HL-60 (cell line): ENCODE measurements at places on chromosomes 11 and 22.

DNA sequence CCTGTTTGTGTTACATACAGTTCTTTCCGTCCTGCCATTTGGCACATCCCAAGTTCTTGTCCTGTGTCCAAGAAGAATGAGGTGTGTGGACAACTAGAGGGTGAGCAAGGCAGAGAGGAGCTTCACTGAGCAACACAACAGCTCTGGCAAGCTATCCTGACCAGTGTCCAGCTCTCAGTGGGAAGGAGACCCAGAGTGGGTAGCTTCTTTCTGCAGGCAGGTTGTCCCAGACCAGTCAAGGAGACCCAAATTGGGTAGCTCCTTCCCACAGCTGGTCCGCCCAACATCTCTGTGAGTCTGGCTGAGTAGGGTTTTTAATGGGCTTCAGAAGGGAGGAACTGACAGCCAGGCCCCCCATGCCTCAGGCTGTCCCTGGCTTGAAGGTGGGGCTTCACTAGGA, 35.2 kb upstream of the EXPH5 start:
- no peak for DNase-seq

GRCh38 chr11:8959546-8960166, 4.6 kb downstream of the TMEM9B start:
- DNase-seq, result peak; percentile 47

DNA sequence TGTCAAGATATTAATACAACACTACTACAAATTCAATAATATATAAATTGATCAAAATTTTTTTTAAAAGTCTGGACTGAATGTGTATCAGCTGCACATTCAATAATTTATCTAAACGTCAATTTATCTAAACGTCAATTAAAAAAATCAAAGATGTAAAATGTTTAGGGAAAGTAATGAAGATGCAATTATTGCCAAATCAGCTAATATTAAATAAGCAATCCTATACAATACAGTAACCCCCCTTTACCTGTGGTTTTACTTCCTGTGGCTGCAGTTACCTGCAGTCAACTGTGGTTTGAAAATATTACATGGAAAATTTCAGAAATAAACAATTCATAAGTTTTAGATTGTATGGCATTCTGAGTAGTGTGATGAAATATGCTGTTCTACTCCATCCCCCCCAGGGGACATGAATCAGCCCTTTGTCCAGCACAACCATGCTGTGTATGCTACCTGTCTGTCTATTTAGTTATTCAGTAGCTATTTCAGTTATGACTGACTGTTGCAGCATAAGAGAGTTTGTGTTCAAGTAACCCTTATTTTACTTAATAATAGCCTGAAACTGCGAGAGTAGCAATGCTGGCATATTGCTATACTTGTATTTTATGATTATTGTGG, 72.2 kb downstream of the CWF19L2 start:
- DNase-seq, result no peak

GRCh38 chr11:34160049-34160721, 54.8 kb downstream of the NAT10 start:
- DNase-seq, result no peak

- no peak for DNase-seq
Observed at GRCh38 chr11:34827228-34827627, 89.0 kb downstream of the APIP start.

- no peak for DNase-seq
Observed at GRCh38 chr11:11552529-11553087, 69.2 kb downstream of the GALNT18 start.

DNA sequence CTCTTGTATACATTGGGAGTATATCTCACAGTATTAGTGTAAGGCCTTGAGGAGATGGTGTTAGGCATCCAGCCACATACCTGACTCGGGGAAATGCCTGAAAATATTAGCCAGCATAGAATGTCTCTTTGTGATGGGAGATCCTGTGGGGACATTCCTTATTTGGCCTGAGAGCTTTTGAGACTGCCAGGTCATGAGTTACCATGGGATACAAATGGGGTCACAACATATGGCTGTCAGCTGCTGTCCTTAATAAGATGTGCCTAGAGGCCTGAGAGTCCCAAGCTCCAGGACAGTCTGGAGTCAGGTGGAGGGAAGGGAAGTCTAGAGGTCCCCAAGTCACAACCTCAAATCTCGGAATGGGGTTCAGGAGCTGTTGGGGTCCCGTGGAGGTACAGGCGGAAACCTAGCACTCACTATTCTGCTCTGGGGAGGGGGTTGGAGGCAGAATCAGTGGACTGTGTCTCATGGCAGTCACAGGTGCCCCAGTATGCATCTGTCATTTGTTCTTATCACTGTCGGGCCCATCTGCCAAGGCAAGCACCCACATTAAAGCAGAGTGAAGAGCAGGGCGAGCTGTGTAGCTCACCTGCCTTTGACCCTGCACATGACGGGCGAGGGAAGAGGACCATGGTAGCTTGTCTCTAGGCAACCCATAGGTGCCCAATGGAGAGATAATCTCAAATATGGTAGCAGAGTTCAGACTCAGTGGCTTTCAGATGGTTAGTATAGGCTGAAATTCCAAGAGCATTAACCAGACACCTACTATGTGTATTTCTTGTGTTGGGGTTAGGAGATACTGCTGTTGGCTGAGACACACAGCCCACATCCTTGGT, 29.9 kb downstream of the KCNQ1OT1 start:
- no peak for DNase-seq

GRCh38 chr11:132969892-132970291, 562.4 kb downstream of the OPCML start:
- DNase-seq, result no peak

- DNase-seq, result no peak
Observed at GRCh38 chr22:28922540-28923244, 39.3 kb downstream of the ZNRF3 start.

GRCh38 chr11:2580571-2581001, 119.2 kb downstream of the KCNQ1OT1 start:
- no peak for DNase-seq

DNA sequence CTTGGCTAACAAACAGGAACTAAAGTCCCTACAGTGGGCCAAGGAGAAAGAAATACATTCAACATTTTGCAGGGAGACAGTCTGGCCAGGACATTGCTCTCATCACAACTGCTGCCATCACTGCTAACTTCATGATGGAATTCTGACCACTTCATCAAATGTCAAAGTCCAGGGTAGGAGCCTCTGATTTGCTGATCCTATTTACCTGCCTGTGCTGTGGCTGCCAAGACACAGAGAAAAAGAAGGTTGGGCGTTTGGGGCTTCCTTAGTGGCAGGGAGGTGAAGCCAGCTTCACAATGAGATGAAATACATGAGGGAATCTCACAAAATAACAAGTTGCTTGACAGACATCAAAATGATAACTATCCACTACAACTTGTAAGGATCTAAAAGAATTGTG, 343.9 kb upstream of the CADM1 start:
- DNase-seq, result no peak

GRCh38 chr22:24819911-24820461, 14.0 kb downstream of the SGSM1 start:
- DNase-seq, result no peak

DNA sequence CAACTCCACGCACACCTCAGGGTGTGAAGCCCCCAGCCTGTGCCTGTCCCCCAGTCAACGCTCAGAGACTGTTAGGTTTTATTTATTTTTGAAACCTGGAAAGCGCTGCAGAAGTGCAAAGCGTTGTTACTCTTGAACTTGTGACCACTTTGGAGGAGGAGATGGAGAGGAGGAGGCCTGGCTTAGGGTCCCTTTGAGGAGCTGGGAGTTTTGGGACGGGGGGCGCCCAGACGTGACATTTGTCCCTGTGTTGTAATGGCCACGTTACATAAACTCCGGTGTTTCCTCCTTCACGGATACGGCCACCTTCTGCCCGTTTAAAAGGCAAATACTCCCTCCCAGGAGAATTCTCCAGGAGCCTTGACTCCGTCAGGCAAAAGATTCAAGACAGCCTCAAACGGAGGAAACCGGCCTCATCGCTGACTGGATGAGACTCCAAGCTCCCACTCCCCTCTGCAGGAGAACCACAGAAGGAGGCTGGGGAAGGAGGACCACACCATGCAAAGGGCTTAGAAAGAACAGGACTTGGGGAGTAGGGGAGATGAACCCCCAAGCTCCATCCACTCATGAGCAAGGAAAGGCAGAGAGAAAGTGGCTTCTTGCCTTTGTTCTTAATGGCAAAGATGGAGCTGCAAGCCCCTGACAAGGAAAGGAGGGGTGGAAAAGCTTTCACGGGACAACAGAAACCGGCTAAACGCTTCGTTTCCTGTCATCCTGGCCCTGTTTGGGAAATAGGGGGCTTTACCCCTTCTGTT, 630 bp downstream of the PIK3IP1 start:
- DNase-seq, result no peak

- no peak for DNase-seq
Observed at GRCh38 chr22:44125421-44125820, 55.3 kb upstream of the PARVG start.

DNA sequence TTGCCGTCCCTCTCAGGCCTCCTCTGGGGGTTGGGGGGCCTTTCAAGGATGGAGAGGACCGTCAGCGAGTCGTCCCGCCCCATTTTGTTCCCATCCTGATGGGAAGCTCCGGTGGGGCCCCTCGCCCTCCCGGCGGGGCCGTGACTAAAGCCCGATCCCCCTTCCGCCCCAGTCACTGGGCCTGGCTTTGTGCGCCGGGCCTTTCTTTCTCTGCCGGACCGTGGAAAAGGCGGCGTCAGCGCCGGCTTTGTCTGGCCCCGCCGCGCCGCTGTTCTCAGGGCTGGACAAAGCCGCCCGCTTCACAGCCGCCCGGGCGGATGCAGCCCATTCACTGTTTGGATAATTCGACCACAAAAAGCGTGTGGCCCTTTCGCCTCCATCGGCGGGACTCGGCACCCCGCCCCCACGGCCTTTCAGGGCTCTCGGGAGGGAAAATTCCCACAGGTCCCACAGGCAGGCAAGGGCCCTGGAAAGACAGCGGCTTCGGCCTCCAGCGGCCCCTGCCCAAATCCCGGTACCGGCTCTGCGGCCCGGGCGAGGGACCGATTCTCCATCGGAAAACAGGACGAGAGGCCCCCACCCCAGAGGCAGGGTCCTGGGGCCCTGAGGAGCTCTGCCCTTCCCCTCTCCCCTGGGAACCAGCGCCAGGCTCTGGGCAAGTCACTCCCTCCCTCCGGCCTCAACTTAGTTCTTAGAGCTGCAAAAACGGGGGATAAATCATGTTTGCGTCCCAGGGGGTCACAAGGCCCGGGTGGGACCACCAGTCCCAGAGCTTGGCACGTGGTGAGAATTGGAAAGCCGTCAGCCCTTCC, 87.2 kb downstream of the WNT7B start:
- no peak for DNase-seq

DNA sequence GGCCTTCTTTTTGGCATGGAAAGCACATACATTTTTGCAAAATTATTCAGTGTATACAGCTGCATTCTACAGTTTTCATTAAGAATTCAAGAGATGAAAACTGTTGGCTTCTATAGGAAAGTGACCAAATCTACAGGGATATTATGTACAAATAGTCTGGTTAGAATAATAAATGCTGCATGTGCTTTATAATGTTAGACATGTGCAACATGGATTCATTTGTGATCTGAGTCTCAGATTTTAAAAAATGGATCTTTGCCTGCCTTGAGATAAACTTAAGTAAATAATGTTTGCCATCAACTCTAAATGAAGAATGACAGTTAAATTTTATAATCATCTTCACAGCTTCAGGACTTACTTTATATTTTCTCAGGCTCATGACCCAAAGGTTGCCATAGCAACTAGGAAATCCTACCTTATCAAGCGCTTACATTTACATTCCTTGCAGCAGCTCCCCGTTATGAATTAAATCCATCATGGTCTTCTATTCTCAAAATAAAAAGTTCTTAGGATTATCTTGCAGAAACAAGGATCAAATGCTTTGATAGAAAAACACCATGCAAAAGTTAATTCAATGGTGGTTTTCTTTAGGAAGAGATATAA, 200.2 kb downstream of the CADM1 start:
- DNase-seq, result no peak

- DNase-seq, result no peak
Observed at GRCh38 chr11:27398400-27398770, 35.4 kb upstream of the CCDC34 start.

GRCh38 chr11:96567176-96567575, 177.4 kb downstream of the JRKL start:
- no peak for DNase-seq

DNA sequence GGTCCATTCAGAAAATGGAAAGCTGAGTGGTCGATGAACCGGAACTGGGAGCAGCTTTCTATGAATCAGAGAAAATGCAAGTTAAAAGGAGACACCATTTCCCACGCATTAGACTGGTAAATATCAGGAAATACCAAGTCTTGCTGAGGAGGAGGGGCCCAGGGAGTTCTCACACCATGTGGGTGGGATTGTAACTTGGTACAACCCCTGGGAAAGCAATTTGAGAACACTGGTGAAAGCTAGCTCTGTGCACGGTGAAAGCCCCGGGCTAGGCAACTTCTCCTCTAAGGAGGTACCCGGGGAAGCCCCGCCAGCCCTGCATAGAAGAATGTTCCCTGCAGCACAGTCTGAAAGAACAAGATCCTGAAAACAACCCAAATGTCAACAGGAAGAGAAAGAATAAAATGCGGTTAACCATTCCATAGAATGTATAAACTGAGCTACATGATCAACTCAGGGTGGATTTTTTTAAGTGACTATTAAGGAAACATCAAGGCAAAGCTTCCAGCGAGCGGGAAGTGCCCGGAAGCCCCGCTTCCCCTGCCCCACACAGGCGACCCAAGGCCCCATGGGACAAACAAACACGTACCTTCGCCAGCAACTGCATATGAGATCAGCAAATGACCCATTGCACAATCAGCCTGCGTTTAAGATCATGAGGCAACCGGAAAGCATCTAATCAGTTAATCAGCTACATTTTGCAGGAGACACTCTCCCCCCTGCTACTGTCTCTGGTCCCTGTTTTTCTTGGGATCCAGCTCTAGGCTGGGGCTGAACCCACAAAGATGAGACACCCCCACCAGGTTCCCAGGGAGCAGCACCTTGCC, 11.3 kb downstream of the SHANK2 start:
- peak; percentile 12 for DNase-seq

GRCh38 chr11:126647735-126648134, 292.2 kb downstream of the ST3GAL4 start:
- no peak for DNase-seq

GRCh38 chr11:10478066-10478465, 23.0 kb downstream of the AMPD3 start:
- DNase-seq, result no peak

GRCh38 chr11:72482211-72482812, 48.0 kb upstream of the CLPB start:
- peak; percentile 61 for DNase-seq
